Neuronal stem cell (in vitro differentiated cells): ENCODE measurements at places on chromosomes 13 and 19.

DNA sequence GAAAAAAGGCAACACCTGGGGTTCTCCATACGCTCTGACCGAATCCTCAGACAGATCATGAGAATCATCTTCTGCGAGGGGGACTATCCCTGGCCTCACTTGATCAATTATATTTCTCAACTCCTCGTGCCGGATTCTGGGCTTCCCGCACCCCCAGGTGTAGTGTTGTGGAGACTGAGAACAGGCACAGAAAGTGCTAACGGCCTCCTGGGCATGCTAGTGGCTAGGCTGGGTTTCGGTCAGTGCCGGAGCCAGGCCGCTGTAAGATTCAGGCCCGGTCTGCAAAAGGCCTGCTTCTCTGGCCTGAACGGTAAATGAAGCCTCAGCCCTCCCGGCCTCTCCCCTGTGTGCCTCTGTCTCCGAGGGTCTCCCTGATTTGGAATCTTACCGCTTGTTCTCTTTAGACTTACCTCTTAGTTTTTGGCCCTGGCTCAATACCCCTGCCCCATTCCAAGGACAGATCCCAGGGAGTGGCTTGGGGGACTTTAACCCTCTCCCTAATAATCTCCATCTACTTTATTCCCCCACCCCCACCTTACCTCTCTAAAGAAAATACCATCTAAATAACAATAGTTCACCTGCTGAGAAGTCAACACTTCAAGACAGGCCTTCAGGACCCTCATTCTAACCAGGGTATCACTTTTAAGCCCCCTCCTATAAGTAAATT lies 79.0 kb upstream of the MEDAG start:
- no peak for DNase-seq

DNA sequence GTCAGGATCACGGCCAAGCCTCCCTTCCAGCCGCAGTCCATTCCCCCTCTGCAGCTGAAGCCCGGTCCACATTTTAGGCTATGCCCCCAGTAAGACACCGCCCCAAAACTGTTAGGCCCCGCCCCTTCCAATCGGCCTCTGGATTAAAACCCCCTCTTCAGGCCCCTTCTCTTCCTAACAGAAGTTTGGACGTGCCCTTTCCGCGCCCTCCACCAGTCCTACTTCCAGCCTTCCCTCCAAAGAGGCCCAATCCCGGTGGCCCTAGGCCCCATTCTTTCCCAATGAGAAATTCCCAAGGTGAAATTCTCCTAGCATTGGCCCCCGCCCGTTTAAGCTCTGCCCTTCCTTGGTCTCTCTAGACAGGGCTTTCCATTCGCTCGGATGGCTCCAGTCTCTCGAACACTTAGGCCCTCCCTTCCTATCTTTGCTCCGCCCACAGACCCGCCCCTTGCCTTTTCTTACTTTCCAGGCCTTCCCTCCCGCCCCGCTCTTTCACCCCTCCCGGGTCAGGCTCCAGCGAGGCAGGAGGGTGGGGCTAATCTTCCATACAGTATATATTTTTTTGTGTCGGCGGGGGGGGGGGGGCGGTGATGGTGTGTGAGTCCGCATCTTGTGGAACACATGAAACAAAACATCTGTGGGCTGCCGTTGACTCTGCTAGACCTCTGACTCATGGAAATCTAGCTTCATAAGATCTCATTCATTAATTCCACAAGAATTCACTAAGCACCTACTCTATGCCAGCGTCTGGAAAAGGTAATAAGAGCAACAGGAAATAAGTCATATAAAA lies 13.6 kb downstream of the LTBP4 start:
- DNase-seq, result peak; percentile 86

- no peak for DNase-seq
These were observed 38.8 kb downstream of the VSTM2B start for GRCh38 chr19:29564574-29565005.

DNA sequence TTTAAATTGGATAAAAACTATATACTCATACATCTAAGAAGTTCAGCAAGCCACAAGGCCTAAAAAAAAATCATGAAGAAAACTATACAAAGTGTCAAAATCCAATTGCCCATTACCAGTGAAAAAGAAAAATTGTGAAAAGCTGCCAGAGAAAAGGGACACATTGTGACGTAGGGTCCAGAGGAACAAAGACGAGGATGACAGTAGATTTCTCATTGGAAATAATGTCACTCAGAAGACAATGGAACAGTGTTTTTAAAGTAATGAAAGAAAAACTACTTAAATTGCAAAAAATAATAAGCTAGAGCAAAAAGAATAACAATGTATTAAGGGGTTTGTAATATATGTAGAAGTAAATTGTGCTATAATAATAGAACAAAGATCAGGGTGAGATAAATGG lies 195.2 kb downstream of the EFNB2 start:
- no peak for DNase-seq

DNA sequence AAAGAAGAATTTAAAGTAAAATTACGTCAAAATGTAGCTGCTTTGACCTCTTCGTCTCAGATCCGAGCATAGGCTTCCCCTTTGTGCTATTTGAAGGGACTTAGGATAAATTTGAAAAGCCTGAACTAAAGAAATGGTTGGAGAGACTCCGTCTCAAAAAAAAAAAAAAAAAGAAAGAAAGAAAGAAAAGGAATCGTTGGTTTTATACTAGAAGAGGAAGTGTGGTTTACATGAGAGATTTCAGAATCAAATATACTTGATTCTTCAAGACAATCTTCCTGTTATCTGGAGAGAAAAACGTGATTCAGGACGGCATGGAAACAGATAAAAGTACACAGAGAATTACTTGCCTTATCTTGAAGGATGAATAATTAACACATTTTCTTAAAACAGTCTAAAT lies 474 bp upstream of the ZNF780B start:
- no peak for DNase-seq

DNA sequence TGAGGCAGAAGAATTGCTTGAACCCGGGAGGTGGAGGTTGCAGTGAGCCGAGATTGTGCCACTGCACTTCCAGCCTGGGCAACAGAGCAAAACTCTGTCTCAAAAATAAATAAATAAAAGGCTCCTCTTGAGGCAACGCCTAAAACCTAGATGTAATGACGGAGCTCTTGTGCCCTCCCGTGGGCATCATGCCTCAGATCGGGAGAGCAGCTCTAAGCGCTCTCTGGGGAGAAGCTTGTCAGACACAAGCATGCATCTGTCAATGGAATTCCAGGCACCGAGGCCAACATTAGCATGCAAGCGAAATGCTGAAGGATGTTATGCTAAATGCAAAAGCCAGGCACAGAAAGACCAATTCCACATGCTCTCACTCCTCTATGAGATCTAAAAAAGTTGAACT lies 45.6 kb upstream of the MRI1 start:
- DNase-seq, result peak; percentile 31

- DNase-seq, result no peak
These were observed 431.2 kb upstream of the SGCG start for GRCh38 chr13:22749626-22750025.

GRCh38 chr19:8484331-8484894 lies 18.0 kb downstream of the PRAM1 start:
- no peak for DNase-seq

- no peak for DNase-seq
These were observed 747.3 kb downstream of the PCDH9 start for GRCh38 chr13:66482836-66483235.

GRCh38 chr19:17352608-17353280 lies 15.4 kb downstream of the GTPBP3 start:
- DNase-seq, result no peak

- DNase-seq, result no peak
These were observed 32.2 kb upstream of the ZNF681 start for GRCh38 chr19:23790641-23791488.

- DNase-seq, result no peak
These were observed 172.9 kb downstream of the OXGR1 start for GRCh38 chr13:96821381-96821780.

GRCh38 chr19:58406818-58407657 lies 1.4 kb upstream of the ZNF584 start:
- DNase-seq, result no peak

GRCh38 chr19:44753932-44754749 lies 5.6 kb downstream of the BCL3 start:
- no peak for DNase-seq

DNA sequence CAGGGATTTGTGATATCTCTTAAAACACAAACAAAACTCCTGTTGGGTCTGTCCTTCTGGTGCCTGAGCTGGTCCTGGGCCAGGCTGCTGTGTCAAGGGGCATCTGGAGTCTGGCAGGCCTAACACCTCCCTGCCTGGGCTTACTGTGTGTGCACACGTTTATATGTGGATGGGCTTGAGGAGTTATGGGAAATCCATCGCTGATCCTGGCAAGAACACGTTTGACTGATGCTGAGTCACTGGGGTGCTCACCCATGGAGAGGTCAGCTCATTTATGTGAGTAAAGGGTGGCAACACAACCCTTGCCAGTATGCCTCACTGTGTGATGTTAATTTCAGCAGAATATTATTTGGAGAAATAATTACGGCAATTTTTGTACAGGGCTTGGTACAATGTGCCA lies 44.5 kb upstream of the PCDH8 start:
- DNase-seq, result no peak

DNA sequence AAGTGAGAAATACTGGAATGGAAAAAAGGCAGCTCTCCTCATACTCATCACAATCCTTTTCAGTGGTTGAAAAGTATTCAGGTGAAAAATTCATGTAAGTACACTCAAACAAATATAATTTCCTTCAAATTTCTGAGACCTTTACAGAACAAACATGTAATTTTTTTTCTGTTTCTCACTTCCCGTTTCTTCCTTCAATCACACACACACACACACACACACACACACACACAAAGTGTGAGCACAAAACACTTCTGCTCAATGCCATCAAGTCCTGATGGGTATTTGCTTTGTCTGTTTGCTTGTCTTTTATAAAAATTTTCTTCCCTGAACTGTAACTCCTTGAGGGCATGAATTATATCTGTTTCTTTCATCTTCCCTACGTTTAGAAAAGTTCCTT lies 110.6 kb downstream of the LIG4 start:
- no peak for DNase-seq

DNA sequence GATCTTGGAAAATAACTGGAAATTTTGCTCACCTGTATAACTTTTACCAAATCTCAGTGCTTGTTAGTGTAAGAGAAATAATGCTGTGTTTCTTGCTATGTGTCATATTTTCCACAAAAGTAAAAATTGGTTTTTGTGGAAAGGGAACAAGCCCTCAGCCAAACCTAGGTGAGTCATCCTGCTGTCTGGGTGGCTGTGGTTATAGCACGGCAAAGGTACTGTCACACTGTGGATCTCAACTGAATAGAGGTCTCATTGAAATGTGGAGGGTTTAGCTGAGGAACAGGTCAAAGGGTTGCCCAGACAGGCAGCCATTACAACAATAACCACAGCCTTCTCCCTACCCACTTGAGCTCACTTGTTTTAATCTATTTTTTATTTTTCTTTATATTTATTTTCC lies 338.8 kb upstream of the DACH1 start:
- no peak for DNase-seq

GRCh38 chr13:77459592-77459991 lies 75.9 kb upstream of the SCEL start:
- DNase-seq, result no peak

DNA sequence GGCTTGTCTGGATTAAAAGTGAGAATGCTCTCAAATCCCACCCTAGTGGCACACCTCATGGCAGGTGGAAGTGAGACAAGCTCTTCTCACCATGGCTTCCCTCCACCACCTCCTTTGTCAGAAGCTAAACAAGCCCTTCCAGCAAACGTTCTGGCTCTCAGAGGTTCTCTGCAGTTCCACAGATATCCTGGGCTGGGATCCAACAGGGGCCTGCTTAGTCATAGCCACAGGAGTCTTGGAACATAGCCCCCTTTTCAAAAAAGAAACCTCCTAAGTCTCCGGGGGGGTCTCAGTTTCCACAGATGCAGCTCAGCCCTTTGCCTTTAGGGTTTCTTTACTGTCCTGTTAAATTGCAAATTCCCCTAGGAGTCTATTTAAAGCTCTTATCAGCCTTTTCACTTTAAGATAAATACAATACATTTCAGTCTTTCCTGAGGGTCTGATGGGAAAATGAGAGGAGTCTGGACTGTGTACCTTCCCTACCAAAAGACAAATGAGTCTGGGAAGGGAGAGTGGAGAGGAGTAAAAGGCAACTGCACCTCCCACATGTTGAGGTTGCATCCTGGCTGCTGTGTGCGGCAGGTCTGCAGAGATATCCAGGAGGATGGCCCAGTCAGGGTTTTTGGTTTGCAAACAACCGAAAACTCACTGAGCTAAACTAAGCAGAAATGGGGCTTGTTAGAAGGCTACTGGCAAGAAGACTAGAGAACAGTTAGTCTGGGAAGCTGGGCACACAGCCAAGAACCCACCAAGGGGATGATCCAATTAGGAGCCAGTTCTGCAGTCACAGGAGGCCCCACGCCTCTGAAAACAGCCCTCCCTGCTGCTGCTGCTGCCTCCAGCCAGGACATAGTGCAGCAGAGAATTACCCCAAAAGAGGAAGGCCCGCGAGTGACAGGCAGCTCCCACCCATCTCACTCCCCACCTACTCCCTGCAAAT lies 41.4 kb upstream of the SERP2 start:
- no peak for DNase-seq

DNA sequence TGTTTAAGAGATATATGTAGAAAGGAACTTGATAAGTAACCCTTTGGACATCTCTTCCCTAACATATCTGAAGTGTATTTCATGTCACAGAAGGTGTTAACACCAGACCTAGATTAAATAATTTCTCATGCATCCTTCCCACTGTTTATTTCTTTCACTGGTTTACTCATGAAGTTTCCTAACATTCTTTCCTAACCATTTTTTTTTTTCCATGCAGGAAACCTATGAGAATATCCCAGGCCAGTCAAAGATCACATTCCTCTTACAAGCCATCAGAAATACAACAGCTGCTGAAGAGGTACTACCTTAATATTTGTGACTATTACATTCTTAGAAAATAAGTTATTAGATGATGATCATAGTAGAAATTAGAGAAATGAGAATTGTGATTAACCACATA lies 28.8 kb downstream of the IPO5 start:
- DNase-seq, result no peak

- DNase-seq, result no peak
These were observed 29.2 kb upstream of the TSHZ3 start for GRCh38 chr19:31378404-31378803.

DNA sequence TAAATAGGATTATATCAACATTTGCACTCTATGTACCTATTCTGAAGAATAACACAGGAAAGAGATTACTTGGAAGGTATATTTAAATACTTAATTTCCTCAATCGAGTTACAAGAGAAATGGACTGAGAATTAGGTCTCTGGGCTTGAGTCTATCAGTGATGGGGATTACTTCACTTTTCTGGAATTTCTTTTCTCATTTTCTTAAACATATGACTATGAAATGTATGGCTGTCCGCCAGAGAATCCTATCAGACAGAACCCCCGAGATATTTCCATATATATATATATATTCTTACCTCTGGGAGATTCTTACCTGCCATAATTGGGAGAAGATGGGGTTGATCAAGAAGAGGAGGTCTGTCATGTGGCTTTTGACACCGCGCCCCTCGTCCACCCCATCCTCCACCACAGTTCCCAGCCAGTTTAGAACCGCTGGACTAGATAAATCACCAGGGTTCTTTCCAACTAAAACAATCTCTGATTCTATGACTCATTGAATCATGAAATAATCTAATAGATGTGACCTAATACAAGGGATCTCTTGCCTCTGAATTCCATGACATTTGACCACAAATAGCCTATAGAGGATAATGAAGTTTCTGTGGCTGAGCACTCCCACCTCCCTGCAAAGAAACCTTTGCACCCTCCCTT lies 231.3 kb downstream of the TBC1D4 start:
- no peak for DNase-seq
